Fibroblast of lung (primary cell): ENCODE measurements at places on chromosomes 6 and 20. TPM values are rescaled to one million over a fixed set of nuclear protein-coding genes. Genes with fewer than 3 reads are reported as not detected.

DNA sequence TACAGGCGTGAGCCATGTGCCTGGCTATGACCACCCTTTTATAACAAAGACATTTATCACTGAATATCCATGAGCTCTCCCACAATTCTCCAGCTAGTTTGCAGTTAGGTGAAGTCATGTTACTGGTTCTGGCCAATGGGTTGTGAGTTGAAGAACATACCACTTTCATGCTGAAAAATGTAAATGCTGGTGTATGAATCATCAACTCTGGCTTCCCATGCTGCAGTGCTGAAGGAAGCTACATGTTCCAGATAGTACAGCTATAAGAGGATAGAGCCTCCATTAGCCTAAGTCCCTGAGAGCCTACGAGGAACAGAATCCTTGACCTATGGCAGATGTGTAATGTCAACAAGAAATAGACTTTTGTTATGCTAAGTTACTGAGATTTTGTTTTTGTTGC, 180.4 kb downstream of the BTBD9 start:
- peak; percentile 69 for DNase-seq

DNA sequence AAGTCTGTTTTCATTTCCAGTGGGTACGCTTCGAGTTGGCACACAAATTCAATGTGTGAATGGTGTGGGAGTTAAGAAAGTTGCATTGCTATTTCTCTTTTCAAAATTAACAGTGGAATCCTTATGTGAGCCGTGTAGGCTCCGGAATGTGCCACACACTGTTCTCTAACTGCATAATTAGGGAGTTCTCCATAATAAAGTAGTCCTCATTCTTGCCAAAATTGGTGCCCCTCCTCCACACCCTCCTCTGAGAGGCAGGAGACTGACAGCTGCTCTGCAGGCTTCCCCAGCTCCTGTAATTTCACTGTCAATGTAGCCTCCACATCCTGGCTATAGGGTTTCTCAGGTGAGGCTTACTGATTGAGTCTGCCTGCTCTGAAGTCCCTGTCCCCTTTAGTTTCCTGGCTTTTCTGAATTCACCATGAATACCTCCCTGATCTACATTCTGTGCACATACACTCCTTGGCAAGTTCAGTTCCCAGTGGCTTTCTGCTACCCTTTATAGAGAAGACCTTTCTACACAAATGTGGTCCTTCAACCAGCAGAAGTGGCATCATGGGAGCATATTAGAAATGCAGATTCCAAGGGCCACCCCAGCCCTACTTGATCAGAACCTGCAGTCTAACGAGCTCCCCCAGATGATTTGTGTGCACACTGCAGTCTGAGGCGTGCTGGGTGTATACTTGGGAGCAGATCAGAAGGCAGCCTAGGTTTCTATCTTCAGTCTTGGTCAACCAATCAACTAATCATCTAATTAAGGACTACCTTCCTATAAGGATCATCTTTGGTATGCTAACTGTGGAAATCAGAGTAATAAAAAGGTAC, 19.9 kb upstream of the CCN6 start:
- no peak for DNase-seq

GRCh38 chr6:43847741-43848630, 78.0 kb downstream of the VEGFA start:
- DNase-seq, result peak; percentile 35

- DNase-seq, result no peak
These were observed 42.8 kb downstream of the SNHG17 start for GRCh38 chr20:38392356-38392755.

Gene FAM162B
- 13.1 and 16.2 TPM in 2 replicates for total RNA-seq

Gene CYP24A1
- 0.26 TPM in 1 of 2 replicates, not detected in the other for total RNA-seq
